Astrocyte of the cerebellum (primary cell): ENCODE measurements at places on chromosomes 12 and 14.

GRCh38 chr12:12839003-12839395, 25.9 kb downstream of the DDX47 start:
- DNase-seq, result no peak

DNA sequence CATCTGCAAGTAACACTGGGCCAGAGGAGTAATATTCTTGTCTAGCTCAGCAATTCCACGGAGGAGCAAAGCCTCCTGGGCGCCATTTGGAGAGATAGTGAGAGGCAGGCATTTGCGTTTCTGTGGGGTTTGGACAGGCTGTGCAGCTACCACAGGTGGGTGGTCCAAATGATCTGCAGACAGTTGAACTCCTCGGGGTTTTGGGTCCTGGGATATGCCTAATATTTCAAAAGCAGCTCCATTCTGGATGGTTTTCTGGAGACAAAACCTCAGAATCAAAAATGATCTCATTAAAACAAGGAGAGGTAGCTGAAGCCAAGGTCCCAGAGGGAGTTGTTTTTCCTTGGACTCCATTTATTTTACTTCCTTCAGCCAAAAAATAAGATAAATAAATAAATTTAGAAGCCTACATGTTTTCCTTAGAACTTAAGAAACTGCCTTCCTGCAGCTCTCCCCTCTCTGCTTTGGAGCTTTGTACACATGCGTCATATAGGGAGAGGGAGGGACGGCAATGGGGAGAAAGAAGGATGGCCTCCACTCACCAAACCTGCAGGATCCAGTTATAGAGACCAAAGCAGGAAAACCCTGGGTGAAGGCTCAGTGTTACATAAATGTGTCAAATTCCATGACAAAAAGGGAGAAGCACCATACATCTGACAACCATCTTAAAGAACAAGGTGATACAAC, 227.3 kb upstream of the DAAM1 start:
- DNase-seq, result no peak

DNA sequence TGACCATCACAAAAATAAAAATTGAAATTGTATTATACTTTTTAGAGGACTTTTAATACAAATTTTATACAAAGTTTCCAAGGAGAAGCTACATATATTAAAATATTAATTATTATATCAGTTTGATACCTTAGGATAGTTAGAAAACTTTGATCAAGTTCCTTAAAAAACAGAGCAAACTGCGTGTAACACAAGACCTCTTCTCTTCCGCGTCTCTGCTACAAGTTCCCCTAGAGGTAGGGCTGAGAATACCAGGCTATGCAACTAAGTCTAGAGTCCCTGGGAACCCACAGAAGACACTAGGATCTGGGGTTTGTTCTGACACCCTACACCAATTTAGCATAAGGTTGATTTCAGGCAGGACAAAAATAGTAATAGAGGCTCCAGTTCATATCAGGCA, 319.0 kb downstream of the FOXG1 start:
- DNase-seq, result no peak

- peak; percentile 16 for DNase-seq
These were observed 183.8 kb downstream of the DPF3 start for GRCh38 chr14:72709916-72710611.

DNA sequence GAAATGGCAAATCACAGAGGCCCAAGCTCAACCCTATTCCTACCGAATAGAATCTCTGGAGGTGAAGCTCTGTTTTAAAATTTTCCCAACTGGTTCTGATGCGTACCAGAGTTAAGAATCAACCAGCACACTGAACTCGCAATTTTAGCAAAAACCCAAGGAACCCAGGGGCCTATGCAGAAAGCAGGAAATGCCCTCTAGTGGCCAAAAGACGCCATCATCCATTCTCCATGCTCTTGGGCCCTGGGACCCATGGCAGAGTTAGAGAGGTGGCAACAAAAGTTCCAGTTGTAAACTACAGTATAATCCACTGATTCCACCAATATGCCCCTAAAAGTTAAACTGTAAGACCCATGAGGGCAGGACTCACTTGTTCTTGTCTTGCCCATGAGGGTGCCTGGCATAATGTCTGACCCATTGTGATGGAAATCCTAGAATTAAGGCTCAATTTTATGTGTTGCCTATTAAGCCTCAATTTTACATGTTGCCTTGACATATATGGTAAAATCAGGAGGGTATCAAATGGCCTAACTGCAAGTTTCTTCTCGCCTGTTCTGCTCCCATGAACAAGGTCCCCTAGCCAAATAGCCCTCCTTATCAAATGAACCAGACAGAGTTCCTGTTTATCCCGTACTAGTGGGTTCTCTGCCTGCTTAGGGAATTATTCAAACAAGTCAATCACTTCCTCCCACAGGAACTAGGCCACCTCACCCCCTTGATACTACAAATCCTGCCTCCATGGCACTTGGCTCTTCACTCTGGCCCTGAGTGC, 137.5 kb upstream of the CPM start:
- peak; percentile 42 for DNase-seq

DNA sequence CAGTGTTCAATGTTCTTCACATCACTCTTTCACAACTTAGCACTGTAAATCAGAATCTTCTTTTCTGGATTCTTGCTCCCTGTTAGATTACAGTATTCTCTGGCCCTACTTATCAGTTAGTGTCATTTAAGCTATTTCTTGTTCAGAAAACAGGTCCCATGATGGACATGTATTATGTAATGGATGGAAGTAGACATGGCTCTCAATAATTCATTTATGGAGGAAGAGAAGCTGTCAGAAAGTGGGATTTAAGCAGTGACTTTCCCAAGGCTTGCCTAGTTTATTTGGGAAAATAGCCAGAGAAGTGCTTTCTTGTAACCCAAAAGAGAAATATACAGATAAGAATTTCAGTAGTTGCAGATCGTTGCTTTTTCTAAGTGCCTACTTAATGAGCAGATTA, 1.6 kb downstream of the ERC1 start:
- DNase-seq, result no peak

DNA sequence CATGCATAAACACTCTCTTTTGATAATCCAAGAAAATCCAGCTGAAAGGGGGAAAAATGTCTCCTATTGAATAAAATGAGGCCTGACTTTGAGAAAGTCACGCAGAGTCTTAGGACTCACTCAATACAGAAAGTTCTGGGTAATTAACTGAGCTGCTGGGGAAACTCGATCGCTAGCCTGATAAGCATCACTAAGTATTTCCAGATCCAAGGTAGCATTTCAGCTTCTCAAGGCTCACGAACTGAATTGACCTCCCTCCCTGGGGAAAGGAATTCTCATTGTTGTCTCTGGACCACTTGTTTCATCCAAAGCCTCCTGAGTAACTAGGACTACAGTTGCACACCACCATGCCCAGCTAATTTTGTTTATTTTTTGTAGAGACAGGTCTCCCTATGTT, 13.8 kb upstream of the ANAPC5 start:
- DNase-seq, result no peak

DNA sequence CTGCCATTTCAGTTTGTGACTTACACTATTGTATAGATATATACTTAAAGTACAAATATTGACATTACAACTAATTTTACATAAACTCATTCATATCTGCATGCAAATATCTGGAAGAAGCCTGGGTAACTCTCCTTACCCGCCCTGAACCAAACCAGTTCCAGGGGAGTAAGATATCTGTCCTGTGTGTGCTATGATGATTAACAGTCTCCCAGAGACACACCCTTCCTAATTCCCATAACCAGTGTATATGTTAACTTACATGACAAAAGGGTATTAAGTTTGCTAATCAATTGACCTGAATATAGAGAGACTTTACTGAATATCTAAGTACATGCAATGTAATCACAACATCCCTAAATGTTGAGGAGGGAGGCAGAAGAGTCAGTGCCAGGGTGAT, 23.0 kb downstream of the PRB3 start:
- no peak for DNase-seq

DNA sequence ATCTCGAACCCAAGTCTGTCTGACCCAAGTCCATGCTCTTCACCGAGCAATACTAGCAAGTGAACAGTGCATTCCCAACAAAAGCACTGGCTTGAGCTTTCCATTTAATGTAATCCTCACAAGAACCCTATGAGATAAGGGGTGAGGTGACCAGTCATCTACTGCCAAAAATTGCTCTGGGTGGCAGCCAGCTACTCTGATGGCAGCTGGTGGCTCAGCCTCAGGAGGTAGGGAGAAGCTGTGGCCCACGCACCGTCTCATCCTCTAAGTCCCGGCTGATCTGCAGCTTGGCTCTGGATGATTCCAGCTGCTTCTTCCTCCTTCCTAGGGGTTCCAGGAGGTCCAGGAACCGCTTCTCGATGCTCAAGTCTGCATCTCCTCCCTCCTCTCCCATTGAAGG, 75.2 kb downstream of the PLEKHG3 start:
- DNase-seq, result no peak

- DNase-seq, result no peak
These were observed 16.5 kb upstream of the GABARAPL1 start for GRCh38 chr12:10196210-10196609.

DNA sequence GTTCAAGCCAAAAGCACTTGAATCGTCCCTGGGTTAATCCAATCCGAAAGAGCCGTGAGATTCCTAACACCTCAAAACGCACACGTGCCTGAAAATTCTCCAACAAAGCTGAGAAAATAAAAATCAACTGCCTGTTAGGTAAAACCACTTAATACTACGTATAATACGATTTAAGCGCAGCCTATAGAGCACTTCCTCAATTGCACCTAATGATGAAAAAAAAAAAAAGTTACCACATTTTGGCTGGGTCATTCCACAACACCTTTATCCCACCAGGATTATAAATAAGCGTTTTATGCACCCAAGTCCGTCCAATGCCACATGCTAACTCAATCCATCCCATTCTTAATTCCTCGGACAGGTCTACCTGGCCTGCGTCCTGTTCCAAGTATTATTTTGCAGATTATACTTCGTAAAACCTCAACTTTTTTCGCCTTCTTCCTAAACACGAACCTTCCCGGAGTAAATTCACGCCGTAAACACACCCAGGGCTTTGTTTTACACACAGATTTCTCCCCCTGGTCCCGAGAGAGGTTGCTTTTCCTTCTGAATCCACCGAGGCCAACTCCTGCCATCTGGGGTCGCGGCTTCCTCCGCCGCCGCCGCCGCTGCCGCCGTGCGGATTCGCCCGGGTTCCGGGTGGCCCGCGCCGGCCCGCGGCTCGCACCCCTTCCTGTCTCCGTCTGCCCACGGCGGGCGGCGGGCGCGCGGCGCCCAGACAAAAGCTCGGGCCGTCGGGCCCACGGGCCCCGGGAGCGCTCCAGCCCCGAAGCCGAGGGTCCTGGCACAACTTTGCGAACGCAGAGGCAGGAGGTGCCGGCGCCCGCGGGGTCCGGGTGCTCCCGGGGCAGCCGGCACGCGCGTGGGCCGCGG, 66.2 kb downstream of the RNF34 start:
- DNase-seq, result no peak

- no peak for DNase-seq
These were observed 74.6 kb upstream of the BCL11B start for GRCh38 chr14:99346470-99347080.

DNA sequence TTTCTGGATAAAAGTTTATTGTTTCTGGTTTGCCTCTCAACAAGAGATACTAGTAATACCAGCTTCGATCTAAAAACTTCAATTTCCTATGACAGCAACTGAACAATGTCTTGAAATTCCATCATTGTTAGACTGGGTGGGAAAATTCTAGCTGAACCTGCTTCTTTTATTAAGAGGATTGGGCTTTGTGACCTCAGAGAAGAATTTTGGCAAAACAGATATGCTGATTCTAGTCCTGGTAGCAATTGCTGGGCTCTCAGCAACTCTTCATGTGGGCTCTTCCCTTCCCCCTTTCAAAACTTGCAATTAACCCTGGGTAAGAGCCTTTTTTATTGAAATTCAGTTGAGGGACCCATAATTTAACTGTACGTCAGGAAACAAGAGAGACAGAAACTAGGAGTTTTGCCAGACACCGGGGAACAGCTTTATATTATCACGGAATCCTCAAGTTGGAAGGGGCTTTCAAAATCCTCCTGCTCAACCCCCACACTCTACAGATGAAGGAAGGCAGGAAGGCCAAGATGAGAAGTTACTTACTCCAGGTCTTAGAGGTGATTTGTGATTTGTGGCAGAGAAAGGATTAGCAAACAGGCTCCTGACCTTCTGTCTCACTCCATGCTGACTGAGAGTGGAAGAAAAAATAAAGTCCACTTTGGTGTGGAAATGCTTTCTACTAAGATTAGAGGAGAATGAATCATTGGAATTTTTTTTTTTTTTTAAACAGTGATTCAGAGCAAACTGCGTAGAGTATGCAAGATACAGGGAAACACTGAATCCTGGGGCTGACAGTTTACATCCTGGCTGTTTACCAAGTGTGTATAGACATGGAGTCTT, 239.0 kb upstream of the ATP2B1 start:
- DNase-seq, result peak; percentile 55

GRCh38 chr12:109770104-109770860, 56.7 kb downstream of the FAM222A start:
- DNase-seq, result no peak

GRCh38 chr12:22459838-22460490, 84.4 kb downstream of the C2CD5 start:
- no peak for DNase-seq

DNA sequence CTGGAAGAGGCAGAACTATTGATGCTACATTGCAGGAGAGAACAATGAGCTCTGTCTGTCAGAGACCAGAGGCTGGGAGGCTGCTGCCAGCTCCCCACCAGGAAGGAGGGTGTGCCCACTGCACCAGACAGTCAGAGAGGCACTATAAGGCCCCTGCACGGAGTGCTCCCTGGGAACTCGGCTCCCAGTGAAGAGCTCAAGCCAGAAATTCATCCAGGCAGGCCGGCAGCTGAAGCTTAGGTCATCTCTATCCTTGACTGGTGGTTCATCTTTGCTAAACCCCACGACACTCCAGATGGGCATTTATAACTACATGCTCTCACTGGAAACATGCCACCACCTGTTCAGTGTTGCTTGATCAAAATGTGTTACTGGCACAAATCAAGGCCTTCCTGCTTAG, 65.1 kb upstream of the GPATCH2L start:
- DNase-seq, result no peak

DNA sequence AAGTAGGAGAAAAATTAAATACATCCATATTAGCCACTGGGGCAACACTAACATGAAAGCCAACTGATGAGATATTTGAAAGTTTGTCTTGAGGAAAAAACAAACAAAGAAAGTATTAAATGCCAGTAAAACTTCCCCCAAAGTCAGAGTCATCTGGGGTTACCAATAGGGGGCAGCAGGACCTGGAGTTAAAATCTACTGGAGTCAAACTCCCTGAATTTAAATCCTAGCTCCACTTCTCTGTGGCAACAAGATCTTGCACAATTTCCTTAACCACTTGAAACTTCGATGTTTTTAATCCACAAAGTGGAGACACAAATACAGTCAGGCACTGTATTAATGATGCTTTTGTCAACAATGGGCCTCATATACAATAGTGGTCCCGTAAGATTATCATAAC, 14.4 kb downstream of the PLEKHG7 start:
- DNase-seq, result no peak

- no peak for DNase-seq
These were observed 977.9 kb downstream of the TMTC2 start for GRCh38 chr12:83664650-83665049.

DNA sequence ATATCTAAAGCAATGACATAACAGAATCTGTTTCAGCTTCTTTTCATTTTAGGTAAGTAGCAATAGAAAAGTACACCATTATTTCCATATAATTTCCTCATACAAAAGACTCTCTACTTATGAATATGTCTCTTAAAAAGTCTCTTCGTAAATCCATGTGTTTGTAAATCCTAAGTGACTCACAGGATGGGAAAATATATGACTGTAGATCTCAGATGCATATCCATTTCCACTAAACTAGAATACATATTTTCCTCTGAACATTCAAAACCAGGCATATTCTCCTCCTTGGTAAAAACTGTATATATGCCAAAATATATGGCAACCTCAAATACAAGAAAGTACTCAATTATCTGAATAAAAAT, 93.6 kb downstream of the TXNDC16 start:
- DNase-seq, result no peak
